ENCODE measurements at places on chromosomes 5 and 9.

- no peak for DNase-seq
These were observed 4.1 kb downstream of the SLC23A1 start for GRCh38 chr5:139378941-139379361.

DNA sequence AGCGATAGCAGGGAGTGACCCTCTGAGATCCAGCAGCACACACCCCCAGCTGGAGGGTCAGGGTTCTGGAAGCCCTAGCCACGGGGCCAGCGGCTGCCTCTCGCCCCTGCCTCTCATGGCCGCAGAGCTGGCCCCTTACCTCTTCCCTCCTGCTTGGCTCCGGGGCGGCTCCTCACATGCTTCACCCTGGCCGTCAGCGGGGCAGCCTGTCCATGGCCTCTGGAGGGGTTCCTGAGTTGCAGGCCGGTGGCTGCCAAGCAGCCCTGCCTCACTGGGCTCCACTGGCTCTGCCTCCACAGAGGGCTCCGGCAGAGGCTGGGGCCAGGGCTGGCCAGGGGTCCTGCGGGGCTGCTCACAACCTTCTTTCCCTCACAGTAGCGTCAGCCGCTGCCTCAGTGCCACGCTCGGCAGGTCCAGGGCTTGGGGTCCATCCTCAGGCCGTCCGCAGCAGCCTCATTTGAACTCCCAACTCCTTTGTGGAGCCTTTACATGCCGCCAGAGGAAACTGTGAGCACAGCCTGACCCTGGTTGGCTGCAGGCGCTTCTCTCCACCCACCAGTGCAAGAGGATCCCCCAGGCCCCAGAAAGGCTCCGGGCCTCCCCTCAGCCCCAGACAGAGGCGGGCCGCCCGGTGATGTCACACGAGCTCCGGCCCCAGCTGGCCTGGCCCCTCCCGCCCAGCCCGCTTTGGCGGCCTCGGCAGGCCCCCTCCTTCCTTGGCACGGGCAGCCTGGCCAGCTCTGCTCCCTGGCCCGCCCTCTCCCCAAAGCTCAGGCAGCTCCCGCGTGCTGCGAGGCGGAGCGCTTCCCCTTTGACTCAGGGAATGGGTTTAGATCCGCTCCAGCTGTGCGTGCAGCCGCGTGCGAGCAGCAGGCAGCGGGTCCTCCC, at the start of gene ANGPTL2:
Gene ANGPTL2, minus strand, starts transcription at position 460 of the 888 bp plus-strand sequence. CDS start 13,904 bp downstream, outside the sequence.
- peak; percentile 95 for DNase-seq

- no peak for DNase-seq
These were observed 110.0 kb downstream of the PSAT1 start for GRCh38 chr9:78406933-78407332.

DNA sequence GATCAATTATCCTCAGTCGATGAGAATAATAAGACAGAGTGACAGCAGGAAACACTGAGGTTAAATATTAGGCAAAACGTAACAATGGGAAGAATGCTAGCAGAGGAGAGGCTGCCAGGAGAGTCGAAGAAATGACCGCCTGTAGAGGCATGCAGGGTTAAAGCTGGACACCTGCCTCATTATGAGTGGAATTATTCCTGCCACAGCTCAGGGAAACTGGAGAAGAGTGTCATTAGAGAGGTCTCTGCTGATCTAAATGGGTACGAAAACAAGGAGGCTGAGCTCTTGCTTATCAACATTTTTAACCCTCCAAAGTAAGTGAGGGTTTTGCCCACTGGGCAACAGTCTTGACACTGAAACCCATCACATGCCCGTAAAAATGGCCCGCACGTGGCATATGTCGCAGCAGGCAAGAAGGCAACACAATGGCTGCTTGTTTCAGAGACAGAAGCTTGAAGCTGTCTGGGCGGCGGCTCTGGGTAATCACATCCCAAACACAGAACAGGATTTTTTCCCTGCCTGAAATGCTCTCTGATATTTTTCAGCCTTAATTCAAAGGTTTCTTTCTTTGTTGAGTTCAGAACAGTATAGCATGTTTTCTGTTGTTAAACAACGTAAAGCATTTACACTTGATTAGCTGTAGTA, 118.7 kb downstream of the MED27 start:
- DNase-seq = no peak

GRCh38 chr9:33742519-33742918, 52.8 kb upstream of the PRSS3 start:
- no peak for DNase-seq

DNA sequence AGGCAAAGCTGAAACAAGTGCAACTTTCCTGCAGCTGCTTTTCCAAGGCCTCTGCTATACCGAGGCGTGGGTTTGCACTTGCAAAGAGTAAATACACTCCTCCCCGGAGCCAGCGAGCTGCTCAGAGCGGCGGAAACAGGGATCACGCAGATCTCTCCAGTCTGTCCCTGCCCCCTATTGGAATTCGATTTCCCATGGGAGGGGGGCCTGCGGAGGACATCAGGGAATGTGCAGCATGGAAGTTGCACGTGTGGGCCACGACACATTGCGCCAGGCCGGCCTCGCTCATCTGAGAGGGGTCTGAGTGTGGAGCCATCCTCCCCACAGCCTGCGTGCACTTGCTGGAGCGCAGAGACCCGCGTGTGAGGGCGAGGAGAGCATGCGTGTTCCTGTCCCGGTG, 104.3 kb upstream of the PHYKPL start:
- DNase-seq = no peak

- no peak for DNase-seq
These were observed 22.5 kb upstream of the CAMK4 start for GRCh38 chr5:111201705-111202104.

- no peak for DNase-seq
These were observed 195.9 kb downstream of the ASTN2 start for GRCh38 chr9:117218951-117219350.

DNA sequence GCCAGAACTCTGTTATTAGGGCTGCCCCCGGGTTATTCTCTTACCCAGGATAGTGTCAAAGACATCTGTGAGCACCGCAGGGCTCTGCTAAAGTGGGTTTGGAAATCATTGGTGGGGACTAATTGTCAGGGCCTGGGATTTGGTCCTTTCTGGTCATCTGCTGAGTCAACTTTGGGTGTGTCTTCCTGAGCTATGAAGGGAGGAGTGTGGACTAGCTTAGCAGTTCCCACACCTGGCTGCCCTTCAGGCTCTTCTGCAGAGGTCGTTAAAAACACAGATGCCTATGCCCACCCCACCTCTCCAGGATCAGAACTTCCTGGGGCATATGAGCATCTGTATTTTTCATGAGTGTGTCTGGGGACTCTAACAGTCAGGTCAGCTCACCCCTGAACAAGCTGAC, 352.2 kb downstream of the SLIT3 start:
- DNase-seq = no peak

- DNase-seq = no peak
These were observed 167.3 kb downstream of the GNAQ start for GRCh38 chr9:77864211-77864889.

GRCh38 chr5:149422366-149423048, 43.4 kb upstream of the IL17B start:
- peak; percentile 53 for DNase-seq

DNA sequence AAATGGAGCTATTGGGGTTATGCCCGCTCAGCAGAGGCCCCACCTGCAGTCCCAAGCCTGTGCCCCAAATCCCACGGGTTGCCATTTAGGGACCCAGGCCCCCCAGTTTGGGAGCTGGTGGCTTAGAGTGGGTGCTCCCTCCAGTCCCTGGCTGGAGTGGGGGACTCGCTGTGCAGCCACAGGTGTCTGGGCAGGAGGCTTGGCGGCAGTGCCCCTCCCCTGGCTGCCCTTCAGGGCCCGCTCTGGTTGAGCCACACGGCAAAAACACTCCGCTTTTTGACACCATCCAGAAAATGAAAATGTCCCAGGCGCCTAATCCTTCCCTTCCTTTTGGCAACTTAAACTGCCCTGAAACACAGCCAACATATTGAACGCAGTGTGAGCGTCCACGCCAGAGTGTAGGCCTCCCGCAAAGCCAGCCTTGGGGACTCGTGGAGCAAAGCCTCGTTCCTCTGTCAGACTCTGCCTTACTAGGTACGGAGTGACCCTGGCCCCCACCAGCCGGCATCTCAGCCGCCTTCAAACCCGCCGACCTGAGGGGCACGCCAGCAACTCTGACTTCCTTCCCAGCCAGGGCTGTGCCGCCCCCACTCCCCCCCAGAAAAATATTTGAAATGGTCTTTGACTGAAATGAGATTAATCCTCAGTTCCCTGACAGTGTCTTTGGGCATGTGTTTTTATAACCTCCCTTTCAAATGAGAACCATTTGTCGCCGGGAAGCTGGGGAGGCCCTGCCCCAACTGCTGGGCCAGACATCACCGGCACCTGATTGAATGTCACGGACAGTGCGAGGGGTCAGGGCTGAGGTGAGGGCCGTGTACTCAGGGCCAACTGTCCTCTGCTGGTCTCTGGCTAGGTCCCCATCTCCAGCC, 98.5 kb upstream of the LMX1B start:
- DNase-seq = peak; percentile 38

GRCh38 chr5:113379936-113380806, 54.6 kb downstream of the TSSK1B start:
- no peak for DNase-seq

DNA sequence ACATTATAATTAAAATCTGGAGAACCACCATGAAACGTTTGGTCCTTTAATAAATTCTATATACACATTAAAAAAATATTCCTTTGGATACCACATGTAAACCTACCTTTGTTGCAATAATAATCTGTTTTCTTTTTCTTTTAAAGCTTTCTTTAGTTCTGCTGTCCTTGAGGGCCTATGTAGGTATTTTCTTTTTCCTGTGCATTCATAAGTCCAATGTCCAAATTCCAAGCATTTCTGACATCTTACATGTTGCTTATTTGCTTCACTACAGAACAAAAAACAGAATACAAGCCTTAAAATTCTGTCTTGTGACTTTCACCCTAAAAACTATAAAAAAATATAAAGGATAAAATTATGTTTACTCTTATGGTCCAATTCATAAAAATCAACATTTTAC, 19.7 kb downstream of the ZCCHC10 start:
- DNase-seq = no peak

GRCh38 chr5:38387161-38387560, 128.8 kb downstream of the EGFLAM start:
- DNase-seq = no peak

- no peak for DNase-seq
These were observed 61.8 kb downstream of the NR6A1 start for GRCh38 chr9:124709292-124709690.

DNA sequence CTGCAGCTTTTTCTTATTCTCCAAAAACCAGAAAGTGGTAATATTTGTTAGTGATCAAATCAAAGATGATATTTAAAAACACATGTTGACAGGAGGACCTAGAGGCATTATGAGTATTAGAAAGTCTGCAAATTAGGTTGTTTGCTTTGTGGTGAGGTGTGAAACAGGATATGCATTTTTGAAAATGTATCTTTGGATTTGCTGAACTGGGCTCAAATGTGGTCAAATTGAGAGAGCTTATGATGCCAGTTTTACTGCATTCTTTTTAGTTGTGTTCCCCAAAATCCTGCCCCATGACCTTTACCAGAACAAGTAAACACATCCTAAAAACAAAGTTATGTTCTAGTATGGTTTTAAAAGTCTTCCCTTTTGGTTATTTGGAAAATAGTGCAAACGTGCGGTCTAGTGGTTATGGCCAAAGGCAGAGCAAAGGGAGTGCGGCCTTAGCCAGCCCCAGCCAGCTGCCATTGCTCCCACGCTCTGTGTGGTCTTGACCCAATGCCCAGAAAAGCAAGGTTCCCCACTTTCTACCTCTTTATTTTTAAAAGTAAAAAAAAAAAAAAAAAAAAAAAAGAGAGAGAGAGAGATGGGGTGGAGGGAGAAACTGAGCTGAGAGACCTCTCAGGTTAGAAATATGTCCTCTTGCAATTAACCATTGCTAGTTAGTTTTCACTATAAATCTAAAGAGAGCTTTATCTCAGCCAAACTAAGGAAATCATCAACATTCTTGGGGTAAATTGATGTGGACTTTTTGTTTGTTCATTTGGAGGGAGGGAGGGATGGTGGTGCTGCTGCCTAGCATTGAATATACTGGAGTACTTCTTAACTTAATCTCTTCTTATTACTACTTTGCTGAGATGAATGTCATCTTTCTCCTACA, 176.6 kb downstream of the ARHGAP26 start:
- no peak for DNase-seq

DNA sequence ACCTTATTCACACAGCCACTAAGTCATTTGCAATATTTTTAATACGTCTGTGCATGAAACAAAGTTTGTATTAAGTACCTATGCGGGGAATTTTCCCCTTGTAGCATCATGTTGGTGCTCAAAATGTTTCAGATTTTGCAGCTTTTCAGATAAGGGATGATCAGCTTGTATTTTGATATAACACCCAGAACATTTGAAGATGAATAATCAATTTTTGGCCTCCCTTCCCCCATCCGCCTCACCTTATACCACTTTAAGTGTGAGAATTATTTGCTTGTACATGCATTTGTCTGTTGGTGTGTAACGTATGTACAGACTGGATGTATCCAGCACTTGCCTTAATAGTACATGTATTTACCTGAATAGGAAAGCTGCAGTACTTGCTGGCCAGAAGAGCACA, 1.7 kb downstream of the JAK2 start:
- DNase-seq = no peak

DNA sequence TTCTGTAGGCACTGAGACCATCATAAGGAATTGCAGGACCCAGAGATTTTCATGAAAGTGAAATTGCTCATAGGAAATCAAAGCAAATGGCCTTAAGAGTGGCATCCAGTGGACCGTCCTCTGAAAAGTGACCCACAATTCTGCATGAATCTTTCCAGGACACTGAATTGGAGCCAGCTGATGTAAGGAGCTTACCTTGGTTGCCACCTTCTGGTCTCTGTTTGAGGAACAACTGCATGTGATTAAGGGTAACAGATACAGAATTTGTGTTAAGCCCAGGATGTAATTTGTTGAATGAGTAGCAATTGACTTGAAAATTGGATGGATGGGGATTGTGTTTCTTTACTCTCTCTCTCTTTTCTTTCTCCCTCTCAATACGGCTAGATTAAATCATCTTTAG, 49.9 kb upstream of the GAS1 start:
- DNase-seq = no peak

DNA sequence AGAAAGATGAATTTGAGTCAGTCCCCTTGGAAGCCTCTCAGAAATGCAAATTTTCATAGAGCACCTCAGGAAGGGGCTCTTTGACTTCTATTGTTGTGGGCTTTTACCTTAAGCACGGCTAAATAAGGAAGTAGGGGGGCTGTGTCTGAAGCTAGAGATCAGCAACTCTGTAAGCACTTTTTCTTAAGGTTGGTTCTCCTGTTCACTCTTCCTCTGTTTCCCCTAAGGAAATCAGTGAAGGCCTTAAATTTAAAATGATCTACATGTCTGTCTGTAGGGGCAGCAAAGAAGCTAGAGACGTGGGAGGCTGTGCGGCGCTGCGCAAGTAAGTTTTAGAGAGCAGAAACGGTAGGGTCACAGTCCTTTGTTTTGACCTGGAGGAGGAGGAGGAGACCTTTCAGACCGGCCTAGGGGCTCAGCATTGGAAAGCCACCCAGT, 1.2 kb upstream of the CDC14B start:
- DNase-seq = no peak
